Prostate gland (tissue), 2 donors: ENCODE measurements at places on chromosomes 13 and 19.

DNA sequence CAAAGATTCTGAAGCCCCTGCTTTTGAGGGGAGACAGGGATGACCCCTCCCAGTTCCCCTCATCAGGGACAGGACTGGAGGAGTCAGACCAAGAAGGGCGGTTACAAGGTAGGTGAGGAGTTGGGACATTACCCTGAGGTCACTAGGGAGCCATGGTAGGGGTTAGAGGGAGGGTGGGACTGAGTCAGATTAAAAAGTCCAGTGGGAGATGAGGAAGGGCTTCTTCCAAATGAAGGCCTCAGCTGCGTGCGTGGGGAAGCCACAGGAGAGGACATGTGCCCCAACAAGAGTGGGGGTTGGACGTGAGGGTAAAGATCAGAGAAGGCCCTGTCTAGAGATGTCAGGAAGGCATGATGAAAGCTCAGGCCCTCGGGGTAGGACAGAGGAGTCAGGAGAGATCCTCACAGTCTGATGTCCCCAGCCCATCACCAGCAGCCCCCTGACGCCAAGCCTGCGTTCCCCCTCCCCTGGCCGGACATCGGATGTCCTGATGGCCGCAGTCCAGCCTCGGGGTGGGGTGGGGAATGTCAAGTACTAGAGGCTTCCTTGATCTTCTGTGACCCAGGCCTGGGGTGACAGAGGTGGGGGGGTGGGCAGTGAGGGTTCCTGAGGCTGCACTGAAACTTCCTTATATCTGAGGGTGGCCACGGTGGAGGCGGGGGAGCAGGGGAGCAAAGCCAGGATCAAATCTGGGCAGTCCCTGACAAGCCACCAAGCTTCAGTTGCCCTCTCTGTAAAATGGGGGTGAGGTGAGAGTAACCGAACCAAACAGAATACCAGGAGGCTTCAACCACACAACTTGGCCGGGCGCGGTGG is 6.5 kb upstream of the MFSD12 start:
- no peak for DNase-seq

GRCh38 chr13:75137911-75138571 is 343.9 kb downstream of the TBC1D4 start:
- DNase-seq: no peak

DNA sequence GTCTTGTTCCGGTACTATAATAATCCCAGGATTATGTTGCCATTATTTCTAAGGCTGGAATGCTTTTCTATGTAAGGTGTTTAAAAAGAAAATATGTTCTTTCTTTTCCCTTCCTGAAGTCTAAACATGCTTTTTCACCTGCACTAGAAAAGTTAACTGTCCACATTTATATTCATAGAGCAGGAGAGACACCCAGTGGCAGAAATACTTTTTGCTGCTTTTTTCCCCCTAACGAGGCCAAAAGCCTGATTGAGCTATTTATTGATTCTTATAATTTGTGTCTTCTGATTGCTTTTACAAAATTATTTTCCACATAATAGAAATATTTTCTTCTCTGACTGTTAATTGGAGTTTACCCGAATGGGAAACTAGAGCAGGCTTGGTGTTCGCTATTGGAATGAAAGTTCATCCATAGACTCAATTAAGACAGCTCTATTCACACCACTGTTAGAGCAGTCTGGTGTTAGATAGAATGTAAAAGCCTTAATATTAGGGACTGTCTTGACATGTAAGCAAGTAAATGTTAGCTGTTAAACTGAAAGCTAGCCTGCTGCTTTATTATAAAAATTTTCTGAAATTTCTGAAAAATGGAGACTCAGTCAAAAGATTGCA is 15.8 kb downstream of the GPR180 start:
- no peak for DNase-seq

DNA sequence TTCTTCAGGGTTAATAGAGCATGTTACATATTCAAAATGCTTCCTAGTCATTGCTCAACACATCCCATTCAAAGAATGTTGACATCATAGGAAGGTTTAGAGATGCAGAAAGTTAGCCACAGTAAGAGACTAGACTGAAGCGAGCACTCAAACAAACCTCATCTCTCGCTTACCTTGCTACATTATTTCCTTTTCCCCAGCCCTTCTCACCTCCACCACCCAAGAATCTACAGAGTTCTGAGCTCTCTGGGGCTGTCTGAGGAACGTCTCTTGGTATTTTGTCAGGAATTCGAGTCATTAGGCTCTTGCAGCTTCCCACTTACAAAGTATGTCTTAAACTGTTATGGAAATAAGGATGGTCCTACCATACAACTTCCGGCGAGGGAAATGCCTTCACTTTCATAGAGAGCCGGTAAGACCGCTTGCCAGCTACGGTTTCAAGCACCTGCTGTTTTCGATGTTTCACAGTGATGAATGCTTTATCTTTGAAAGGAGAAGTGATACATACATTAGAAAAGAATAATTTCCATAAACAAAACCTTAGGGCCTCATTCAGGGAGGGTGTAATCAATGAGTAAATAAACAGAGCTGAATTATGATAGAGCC is 65.1 kb downstream of the FLT1 start:
- no peak for DNase-seq

DNA sequence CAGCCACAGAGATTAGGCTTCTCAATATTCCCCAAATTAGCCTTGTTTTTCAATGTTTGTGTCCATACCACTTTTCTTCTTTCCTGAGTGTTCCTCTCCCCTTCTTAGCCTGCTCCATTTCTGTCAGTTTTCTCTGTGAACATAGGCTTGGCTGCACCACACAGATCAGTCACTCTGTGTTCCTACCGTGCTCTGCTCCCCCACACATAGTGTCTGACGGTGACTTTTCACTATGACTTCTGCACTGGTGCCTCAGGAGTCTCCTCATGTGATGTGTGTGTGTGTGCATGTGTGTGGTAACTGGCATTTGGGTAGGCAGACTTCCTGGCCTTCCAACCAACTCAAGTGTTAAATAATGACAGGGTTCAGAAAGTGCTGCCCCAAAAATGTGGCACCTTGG is 47.9 kb upstream of the MYCBP2 start:
- DNase-seq: no peak

- DNase-seq: no peak
These were observed 229.2 kb downstream of the TUBA3C start for GRCh38 chr13:18952225-18953016.

DNA sequence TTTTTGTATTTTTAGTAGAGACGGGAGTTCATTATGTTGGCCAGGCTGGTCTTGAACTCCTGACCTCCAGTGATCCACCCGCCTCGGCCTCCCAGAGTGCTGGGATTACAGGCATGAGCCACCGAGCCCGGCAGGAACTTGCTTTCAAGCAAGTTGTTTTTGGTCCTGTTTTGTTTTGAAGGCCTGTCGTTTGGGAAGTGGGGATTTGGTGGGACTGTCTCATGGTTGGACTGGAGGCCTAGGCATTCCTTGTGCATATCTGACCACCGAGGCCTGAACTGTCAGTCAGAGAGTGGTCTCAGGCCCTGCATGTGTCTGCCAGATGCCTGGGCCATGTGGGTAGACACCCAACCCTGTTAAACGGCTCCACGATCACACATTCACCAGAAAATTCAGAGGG is 26.3 kb downstream of the UBXN6 start:
- DNase-seq: no peak

DNA sequence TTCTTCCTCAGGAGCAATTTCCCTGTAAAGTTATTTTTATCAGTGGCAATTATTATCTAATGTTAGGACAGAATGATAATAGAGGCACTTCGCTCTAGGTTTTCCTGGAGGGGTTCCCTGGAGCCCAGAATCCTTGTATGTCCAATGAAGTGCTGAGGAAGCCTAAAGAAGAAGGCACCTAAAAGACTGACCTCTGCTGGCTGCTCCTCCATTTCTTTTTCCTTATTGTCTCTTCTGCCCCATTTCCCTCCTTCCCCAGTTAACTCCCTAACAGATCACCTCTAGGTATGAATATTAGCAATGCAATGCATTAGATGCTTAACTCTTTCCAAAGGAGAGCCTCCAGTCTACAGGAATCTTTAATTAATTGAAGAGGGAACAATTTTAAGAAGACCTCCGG is 985.4 kb downstream of the DIAPH3 start:
- no peak for DNase-seq
